ENCODE measurements at places on chromosomes 1 and 21. TPM values are rescaled to one million over a fixed set of nuclear protein-coding genes. Genes with fewer than 3 reads are reported as not detected.

- no peak for DNase-seq
Observed at GRCh38 chr1:209307846-209308245, 275.7 kb upstream of the CAMK1G start.

GRCh38 chr21:42348762-42349161 lies 2.0 kb downstream of the TFF2 start:
- no peak for DNase-seq

GRCh38 chr1:1832166-1832565 lies 53.9 kb upstream of the NADK start:
- no peak for DNase-seq

- DNase-seq, result no peak
Observed at GRCh38 chr1:112981426-112981825, 25.4 kb upstream of the SLC16A1 start.

DNA sequence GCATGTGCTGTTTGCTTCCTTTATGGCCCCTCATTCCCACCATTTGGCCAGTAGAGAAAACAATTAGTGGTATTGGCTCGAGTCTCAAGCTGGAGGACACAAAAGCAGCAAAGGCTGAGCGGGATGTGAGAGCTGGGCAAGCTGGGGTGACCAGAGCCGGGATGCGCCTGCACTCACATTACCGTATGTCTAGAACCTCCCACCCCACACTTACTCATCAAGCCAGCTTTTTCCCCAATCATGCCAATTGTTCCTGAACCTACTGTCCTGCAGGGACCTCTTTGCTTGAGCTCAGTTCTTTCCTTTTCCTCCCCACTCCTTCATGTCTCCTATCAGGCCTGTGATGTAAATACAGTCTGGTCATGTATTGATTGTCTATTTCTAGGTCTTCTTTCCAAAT lies 45.9 kb downstream of the KIRREL1 start:
- DNase-seq, result no peak

DNA sequence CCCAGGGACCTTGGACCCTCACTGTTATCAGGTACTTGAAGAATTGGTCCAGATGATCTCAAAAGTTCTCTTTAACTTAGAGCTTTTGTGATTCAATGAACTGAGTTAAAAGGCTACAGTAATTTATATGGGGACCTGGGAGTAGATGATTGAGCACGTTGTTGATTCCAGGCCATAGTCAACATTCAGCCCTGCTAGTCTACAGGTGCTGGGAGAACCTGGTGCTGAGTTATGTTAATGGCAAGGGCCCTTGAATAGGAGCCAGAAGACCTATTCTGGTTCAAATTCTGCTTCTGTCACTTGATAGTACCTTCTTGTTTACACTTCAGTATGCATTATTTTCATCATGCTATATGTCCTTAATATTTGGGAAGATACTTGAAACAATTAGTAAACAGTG lies 11.2 kb downstream of the DYRK3 start:
- no peak for DNase-seq

- no peak for DNase-seq
Observed at GRCh38 chr1:205592443-205593003, 39.3 kb downstream of the ELK4 start.

DNA sequence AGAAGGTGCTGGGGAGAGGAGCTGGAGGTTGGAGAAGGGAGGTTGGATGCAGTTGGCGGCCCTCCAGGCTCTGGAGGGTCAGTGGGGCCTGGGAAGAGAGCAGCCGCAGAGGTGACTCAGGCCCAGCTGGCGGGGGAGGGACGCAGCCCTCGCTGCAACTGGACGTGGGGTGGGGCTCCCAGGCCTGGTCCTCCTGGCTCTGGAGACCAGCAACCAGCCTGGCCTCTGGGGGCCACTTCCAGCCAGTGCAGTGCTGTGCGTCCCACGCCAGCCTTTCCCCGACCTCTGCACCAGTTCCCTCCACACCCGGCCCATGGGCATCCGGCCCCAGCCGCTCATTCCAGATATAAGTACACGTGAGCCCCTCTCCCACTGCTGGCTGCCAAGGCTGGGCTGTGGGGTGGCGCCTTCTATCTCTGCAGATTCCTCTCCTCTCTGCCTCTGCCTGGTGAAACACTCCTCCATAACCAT lies 38.0 kb upstream of the COL18A1 start:
- no peak for DNase-seq

DNA sequence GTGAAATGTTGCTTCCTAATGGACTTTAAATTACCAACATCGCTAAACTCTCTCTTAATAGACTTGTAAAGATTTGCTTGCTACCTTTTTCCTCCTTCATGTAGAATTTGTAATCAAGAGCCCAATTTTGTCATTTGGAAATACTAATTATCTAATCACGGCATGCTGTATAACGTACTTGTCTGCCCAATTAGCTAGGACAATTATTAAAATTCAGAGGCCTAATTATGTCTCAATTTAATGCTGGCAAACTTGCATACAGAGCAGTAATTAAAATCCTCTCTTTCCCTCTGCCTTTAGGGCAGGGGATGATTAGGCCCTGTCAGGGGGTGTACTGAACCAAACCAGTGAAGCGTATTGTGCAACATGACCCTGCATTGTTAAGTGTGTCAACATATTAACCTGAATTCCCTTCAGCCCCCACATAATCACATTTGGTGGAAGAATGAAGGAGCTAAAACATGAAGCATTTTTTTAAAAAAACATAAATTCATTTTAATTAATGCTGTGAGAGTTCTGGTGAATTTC lies 137.4 kb upstream of the BARHL2 start:
- no peak for DNase-seq

DNA sequence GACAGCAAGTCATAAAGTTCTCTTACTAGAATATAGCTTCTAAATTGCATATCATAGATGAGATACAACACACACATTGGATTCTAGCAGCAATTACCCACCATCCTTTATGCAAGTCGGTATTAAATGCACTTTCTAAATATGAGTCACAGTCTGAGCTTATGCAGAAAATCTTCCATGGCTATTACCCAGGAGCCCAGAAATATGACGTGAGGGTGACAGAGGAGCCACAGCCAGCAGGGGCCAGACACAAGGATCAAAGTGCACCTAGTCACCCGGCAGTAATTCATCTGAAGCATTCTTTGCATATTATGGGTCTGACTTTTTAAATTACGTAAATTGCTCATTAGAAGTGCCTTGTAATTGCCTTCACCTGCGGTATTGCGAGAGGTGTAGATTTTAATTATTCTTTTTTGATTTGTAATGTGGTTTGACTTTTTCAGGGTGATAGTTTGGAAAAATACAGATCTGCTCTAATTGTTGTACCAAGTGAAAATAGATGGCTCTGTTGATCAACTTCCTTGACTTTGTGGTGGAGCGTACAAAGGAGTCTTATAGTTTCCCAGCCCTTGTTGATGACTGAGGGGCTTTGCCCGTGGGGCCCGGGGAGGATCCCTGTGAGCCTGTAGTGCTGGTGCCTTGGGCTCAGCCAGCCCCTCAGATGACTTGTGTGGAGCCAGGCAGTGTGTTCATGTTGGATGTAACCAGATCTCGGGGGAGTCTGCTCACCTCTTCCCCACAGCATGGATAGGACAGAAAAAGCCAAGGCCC lies 470.0 kb upstream of the VAMP3 start:
- DNase-seq, result no peak

GRCh38 chr21:32034850-32035249 lies 162.0 kb downstream of the HUNK start:
- DNase-seq, result no peak

- DNase-seq, result no peak
Observed at GRCh38 chr1:202621446-202621845, 88.8 kb downstream of the SYT2 start.

GRCh38 chr1:8568837-8569236 lies 248.6 kb downstream of the RERE start:
- no peak for DNase-seq

- DNase-seq, result no peak
Observed at GRCh38 chr1:9859281-9860014, 35.7 kb upstream of the CLSTN1 start.

GRCh38 chr1:25867210-25867991 lies 8.1 kb downstream of the PAQR7 start:
- DNase-seq, result no peak

C1orf53 gene
- polyA plus RNA-seq, result 3.1 TPM

SMCP gene
- polyA plus RNA-seq, result not detected

OPN3 gene
- polyA plus RNA-seq, result 18.4 TPM

AUNIP gene
- polyA plus RNA-seq, result 3.0 TPM

TCHH gene
- 0.08 TPM for polyA plus RNA-seq

AVPR1B gene
- polyA plus RNA-seq, result not detected

OR2T29 gene
- polyA plus RNA-seq, result not detected

PADI3 gene
- 0.04 TPM for polyA plus RNA-seq

CASZ1 gene
- 16.0 TPM for polyA plus RNA-seq
